GM06990 (cell line): ENCODE measurements at places on chromosomes 13 and 19.

DNA sequence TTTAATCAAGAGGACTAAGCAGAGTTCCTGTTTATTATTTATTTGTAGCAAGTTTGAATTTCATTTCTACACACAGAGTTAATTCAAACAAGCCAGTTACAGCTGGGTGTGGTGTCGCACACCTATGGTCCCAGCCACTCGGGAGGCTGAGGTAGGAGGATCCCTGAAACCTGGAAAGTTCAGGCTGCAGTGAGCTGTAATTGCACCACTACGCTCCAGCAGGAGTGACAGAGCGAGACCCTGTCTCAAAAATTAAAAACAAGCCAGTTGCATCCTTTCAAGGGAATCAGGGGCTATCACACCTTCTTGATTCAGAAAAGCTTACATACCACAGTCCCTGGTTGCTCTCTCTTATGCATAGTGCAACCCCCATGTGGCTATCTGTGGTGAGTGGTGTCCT, 19.8 kb downstream of the ZNF586 start:
- no peak for DNase-seq

DNA sequence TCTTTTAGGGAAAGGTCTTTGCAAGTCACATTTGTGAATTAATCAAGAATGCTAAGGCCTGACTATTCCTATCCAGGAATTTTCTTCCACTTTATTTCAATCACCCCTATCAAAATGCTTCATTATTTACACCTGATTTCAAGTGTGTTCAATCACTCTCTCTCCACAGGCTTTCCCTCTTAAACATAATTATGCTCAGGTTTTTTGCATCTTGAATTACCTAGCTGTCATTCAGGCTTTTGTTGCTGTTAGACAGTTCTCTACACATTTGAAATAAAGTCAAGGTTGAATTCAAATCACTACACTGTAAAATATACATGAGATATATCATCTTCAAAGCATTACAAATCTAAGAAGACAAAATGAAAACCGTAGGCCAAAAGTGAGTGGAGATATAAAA, 941.3 kb upstream of the SLITRK1 start:
- DNase-seq = no peak

DNA sequence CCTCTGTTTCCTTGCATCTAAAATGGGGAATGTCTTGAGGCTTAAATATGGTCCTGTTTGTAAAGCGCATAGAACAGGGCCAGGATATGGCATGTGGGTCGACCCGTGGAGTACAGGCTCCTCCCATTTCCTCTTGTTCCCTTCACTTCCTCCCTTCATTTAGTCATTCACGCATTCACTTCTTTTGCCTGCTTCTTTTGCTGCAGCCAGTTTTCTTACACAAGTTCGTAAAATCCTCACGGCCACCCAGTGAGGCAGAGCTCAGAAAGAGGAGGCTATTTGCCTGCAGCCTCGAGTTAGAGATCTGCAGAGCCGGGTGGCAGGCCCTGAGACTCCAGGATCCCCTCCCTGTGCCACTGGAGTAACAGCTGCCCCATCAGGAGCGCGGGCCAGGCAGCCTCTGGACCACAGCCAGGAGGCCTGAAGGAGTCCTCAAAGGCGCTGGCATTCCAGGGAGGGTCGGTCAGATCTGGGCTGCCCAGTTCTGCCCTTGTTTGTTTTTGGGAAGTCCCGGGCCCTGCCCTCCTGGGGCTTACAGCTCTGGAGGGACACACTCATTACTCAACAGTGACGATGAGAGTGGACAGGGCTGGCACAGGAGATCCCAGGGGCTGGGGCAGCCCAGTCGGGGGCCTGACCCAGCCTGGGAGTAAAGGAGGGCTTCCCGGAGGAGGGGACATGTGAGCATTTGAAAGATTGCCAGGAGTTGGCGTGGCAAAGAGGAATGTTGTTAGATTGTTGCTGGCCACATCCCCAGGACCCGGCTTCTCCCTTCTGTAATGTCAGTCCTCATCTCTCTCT, 4.6 kb downstream of the PPP5C start:
- DNase-seq = no peak

DNA sequence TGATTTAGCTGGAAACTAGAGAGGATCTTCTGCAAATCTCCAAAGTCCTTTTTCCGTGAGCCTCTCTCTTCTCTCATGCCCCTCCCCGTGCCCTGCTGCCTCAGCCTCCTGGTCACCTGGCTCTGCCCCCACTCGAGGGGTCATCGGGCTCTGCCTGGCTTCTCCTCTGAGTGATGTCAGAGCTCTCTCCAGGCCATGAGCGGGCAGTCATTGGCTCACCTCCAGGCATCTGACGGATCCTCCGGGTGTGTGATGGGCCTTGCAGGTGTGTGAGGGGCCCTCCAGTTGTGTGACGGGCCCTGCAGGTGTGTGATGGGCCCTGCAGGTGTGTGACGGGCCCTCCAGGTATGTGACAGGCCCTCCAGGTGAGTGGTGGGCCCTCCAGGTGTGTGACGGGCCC, 10.3 kb upstream of the GAS6 start:
- no peak for DNase-seq

DNA sequence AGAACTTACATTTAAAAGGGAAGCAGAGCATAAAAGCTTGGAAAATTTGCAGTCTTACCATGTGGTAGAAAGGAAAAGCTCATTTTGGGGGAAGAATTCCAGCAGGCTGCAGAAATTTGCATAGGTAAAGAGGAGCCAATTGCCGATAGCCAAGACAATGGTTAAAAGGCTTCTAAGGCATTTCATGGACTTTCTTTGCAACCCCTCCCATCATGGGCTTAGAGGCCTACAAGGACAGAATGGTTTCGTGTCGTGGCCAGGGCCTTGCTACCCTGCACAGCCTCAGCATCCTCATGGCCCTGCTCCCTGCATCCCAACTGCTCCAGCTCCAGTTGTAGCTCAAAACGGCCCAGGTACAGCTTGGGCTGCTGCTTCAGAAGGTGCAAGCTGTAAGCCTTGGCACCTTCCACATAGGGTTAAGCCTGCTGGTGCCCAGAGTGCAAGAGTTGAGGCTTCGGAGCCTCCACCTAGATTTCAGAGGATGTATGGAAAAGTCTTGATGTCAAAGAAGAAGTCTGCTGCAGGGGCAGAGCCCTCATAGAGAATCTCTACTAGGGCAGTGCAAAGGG, 420.3 kb downstream of the PCDH17 start:
- no peak for DNase-seq

DNA sequence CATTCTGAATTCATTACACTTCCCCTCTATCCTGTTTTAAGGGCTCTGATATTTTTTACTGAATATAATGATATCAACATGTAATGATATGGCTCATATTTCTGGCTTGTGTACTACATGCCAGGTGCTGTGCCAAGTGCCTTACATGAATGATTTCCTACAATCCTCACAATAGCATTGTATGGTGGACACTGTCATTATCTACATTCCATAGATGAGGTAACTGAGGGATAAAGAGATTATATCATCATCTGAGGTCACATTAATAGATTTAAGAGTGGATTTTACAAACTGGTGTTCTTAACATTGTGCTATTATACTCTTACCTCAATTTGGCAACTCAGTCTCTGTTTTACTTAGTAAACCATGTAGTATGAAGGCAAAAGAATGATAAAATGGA, 502.0 kb downstream of the LIG4 start:
- no peak for DNase-seq

DNA sequence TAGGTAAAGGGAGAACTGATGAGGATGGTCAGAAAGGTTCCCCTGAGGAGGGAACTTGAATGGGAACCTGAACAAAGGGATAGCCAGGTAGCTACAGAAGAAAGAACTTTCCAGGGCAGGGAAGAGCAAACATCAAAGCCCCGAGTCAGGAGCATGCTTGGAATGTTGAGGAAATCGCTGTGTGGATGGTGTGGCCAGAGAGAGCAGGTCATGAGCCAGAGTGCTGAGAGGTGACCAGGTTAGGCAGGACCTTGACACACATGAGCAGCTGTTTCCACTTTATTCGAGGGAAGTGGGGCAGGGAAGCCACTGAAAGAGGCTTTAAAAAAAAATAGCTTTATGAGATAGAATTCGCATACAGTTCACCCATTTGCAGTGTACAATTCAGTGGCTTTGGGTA, 4.4 kb downstream of the RAB8A start:
- no peak for DNase-seq
